ENCODE measurements at places on chromosomes 11 and 22.

DNA sequence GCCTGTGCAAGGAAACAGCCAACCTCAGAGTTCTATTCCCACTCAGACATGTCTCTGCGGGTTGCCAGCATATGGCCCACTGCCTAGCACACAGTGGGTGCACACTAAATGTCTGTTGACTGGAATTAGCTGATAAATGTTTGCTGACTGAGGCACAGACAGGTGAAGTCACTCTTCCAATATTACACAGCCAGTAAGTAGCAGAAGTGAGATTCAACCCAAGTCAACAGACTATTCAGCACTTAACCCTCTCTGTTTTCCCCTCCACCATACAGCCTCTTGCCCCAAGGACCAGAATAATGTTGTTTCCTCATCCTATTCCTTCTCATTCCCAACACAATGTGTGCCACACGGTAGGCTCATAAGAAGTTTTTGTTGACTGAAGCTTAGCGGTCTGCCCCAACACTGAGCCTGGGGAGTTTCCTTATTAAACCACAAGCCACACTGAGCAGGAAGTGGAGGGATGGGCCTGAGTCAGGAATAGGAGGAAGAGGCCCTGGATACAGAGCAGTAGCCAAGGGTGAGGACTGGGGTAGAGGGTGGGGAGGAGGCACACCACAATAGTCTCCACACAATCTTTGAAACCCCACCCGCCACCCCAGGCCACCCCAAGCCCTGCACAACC lies 15.7 kb upstream of the IL10RA start:
- no peaks in the 10 kb centered on the region for H3K36me3 ChIP-seq
- no peak overlapping the region for H3K4me3 ChIP-seq
- H3K27me3 ChIP-seq: peaks cover 6% of the 10 kb centered on the region
- H3K4me1 ChIP-seq: peaks cover 3% of the 10 kb centered on the region
- no peak overlapping the region for H3K27ac ChIP-seq

DNA sequence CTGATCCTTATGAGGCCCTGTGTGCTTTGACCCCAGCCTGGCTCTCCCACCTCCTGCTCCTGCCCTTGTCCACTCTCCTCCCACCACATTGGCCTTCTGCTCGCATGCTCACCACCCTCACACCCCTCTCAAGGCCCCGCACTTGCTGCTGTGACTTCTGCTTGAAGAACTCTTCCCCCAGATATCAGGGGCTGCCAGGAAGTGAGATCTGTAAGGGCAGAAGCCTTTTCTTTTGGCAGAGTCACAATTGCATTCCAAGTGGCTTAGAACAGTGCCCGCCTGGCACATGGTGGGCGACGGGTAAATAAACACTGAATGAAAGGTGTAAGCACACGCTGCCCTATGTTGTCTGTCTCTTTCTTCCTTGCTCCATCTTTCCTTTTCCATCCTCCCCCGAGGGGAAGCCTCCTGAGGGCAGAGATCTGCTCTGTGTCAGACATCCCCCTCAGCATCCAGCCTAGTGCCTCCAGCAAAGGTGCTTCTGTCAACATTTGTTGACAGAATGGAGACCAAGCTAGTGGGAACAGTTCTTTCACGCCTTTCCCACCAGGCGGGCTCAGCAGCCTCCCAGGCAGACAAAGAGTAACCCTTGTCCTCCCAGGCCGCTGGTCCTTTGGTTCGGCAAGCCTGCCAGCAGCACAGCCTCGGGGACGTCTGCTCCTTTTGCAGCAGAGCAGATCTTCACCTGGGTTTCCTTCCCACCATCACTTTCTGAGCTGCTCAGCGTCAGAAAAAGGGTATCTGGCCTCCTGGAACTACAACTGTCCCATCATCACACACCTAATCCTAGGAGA lies 10.0 kb upstream of the PEX26 start:
- H3K4me3 ChIP-seq: no peak overlapping the region
- H3K36me3 ChIP-seq: no peaks in the 10 kb centered on the region
- DNase-seq: peak; percentile 18
- no peak overlapping the region for H3K27ac ChIP-seq
- peaks cover 17% of the 10 kb centered on the region for H3K4me1 ChIP-seq

GRCh38 chr22:37824674-37825641 lies 1.8 kb downstream of the GALR3 start:
- H3K36me3 ChIP-seq: no peaks in the 10 kb centered on the region
- H3K4me1 ChIP-seq: peaks cover 4% of the 10 kb centered on the region
- peak; percentile 29 for DNase-seq
- H3K27me3 ChIP-seq: peaks cover 13% of the 10 kb centered on the region

DNA sequence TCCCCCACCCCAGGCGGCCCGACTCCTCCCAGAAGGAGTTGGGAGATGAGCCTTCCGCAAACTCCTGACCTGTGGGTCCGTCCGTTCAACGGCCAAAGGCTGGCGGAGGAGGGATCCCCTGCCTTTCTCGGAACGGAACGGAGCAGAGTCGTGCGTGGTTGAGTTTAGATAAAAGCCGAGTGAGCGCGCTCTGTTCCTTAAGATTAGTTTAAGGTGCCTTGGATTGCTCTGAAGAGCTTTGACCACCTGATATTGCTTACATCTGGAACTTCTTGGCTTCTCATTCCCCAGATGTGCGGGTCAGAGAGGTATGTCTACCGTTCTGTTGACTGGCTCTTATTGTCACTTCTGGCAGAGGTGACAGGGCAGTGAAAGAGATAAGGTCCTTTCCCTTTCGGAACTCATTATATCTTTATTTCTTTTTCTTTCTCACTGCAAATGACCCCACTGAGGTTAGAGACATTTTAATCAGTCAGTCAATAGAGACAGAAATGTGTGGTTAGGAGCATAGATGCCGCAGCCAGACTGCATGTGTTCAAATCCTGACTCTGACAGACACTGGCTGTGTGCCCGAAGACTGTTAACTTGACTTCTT lies at the start of gene TRIM6:
TRIM6 (plus strand) TSS at position 31 of the 595 bp plus-strand sequence; CDS start at position 292, 261 bp downstream.
- peak within 1 kb of the TSS; percentile 81 for H3K4me3 ChIP-seq
- peaks cover 16% of the 10 kb centered on the region for H3K4me1 ChIP-seq
- DNase-seq: peak; percentile 49

- H3K27ac ChIP-seq: no peak overlapping the region
- no peaks in the 10 kb centered on the region for H3K36me3 ChIP-seq
- H3K4me1 ChIP-seq: peaks cover 35% of the 10 kb centered on the region
Measured at GRCh38 chr11:10298342-10298741, 4.3 kb upstream of the SBF2 start.

DNA sequence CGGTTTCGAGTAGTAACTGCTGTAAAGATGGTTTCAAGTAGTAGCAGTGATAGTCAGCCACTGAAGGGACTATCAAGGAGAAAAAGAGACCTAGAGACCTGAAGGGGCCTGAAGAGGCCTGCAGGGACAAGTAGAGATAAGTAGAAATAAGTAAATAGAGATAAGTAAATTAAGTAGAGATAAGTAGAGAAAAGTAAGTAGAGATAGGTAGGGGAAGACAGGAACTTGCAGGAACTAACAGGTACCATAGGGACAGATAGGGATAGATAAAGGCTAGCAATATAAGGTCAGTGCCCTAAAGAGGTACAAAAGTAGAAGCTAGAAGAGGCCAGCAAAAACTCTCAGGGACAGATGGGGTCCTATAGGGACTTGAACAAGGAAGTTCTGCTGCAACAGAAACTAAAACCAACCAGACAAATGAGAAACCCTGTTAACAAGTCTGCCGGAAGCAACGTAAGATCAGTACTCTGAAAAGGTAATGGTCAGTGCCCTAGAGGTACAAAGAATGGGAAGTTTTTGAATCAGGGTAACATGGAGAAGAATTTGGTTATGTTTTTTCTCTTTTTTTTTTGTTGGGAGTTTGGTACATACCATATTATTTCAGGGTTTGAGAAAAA lies 9.6 kb upstream of the SC5D start:
- H3K36me3 ChIP-seq: no peaks in the 10 kb centered on the region
- no peaks in the 10 kb centered on the region for H3K4me1 ChIP-seq
- peaks cover 23% of the 10 kb centered on the region for H3K27me3 ChIP-seq
- no peak overlapping the region for H3K4me3 ChIP-seq
- H3K27ac ChIP-seq: no peak overlapping the region

DNA sequence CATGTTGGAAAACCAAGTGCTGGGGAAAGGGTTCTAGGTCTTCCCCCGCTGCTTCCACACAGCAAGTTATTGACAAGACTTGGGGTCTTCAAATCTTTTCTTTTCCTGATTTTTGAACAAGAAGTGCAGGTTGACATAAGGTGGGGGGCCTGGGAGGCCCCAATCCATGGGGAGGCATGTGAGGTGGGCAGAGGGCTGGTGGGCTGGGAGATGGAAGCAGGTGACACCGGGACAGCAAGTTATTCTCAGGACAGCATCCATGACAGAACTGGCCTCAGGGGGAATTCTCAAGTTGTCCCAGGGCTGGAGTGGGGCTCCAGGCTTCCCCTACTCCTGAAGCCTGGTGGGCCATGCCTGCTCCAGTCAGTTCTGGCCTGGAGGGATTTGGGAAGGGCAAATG lies 5.5 kb downstream of the FGF19 start:
- no peak overlapping the region for H3K4me3 ChIP-seq
- no peaks in the 10 kb centered on the region for H3K36me3 ChIP-seq
- no peak overlapping the region for H3K27ac ChIP-seq
- H3K27me3 ChIP-seq: peaks cover 37% of the 10 kb centered on the region

GRCh38 chr11:33258631-33259205 lies 1.5 kb downstream of the HIPK3 start:
- no peaks in the 10 kb centered on the region for H3K27me3 ChIP-seq
- H3K36me3 ChIP-seq: no peaks in the 10 kb centered on the region
- peak overlapping the region; percentile 98 for H3K27ac ChIP-seq
- H3K4me3 ChIP-seq: peak overlapping the region; percentile 78

- H3K36me3 ChIP-seq: no peaks in the 10 kb centered on the region
Measured at GRCh38 chr11:87628026-87628580, 547.1 kb downstream of the RAB38 start.

GRCh38 chr11:31397239-31397834 lies 27.7 kb downstream of the DNAJC24 start:
- DNase-seq: no peak
- H3K36me3 ChIP-seq: peaks cover 3% of the 10 kb centered on the region
- no peaks in the 10 kb centered on the region for H3K27me3 ChIP-seq
- H3K4me3 ChIP-seq: no peak overlapping the region
- no peaks in the 10 kb centered on the region for H3K4me1 ChIP-seq

Measured in astrocyte (in vitro differentiated cells and primary cell).